ENCODE measurements at places on chromosomes 5 and 9. TPM values are rescaled to one million over a fixed set of nuclear protein-coding genes. Genes with fewer than 3 reads are reported as not detected.

The PCDHA2 gene
- total RNA-seq, result not detected

The EQTN gene
- not detected for total RNA-seq

The IFNA13 gene
- 0.25 TPM for total RNA-seq

The PCDHB16 gene
- 1.5 TPM for total RNA-seq

The OR1B1 gene
- not detected for total RNA-seq

- no peaks in the 10 kb centered on the region for H3K36me3 ChIP-seq
- H3K27me3 ChIP-seq, result no peaks in the 10 kb centered on the region
Measured at GRCh38 chr5:95720094-95720786, 10.9 kb upstream of the RHOBTB3 start.

- H3K27ac ChIP-seq, result no peak overlapping the region
- no peaks in the 10 kb centered on the region for H3K27me3 ChIP-seq
- no peak for DNase-seq
- H3K4me3 ChIP-seq, result no peak overlapping the region
- no peaks in the 10 kb centered on the region for H3K4me1 ChIP-seq
- H3K36me3 ChIP-seq, result no peaks in the 10 kb centered on the region
Measured at GRCh38 chr9:68418259-68418845, 61.9 kb downstream of the PGM5 start.

DNA sequence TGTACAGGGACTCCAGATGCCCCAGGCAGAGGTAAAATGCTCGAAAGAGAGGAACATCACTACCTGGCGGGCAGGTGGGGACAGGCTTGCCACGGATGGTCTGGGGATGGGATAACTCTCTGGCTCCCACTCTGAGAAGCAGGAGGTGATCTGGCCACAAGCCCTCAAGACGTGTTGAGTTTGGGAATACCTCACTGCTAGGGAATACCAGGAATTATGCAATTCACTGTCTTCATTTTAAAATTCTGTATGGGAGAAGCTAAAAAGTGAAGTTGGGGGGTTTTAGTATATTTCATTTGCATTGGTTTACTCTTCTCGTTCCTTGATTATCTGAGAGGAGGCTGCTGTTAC, 510.4 kb downstream of the CCDC171 start:
- H3K27me3 ChIP-seq, result no peaks in the 10 kb centered on the region
- no peak overlapping the region for H3K27ac ChIP-seq
- no peak overlapping the region for H3K4me3 ChIP-seq

DNA sequence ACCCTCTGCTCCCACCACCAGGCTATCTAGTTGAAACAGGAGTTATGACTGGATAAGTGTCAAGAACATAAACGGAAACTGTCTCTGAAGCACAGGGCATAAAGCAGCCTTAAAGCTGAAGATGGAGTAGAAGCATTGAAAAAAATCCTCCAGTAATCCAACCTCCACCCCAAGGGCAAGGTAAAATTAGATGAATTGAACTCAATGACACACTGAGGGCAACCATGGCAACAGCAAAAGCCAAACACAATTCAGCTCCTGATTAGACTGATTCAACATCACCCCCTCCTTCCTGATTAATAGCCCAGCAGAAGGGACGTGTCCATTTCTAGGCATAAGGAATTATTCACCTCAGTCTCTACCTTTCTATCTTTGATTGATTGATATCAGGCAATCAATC, 183.2 kb upstream of the MAP3K1 start:
- H3K27me3 ChIP-seq, result no peaks in the 10 kb centered on the region
- H3K4me3 ChIP-seq, result no peak overlapping the region
- DNase-seq, result no peak
- H3K36me3 ChIP-seq, result no peaks in the 10 kb centered on the region
- no peak overlapping the region for H3K27ac ChIP-seq

- H3K4me1 ChIP-seq, result no peaks in the 10 kb centered on the region
- no peak for DNase-seq
- no peaks in the 10 kb centered on the region for H3K36me3 ChIP-seq
- no peak overlapping the region for H3K27ac ChIP-seq
- H3K4me3 ChIP-seq, result no peak overlapping the region
Measured at GRCh38 chr5:43244823-43245565, 53.0 kb downstream of the NIM1K start.

DNA sequence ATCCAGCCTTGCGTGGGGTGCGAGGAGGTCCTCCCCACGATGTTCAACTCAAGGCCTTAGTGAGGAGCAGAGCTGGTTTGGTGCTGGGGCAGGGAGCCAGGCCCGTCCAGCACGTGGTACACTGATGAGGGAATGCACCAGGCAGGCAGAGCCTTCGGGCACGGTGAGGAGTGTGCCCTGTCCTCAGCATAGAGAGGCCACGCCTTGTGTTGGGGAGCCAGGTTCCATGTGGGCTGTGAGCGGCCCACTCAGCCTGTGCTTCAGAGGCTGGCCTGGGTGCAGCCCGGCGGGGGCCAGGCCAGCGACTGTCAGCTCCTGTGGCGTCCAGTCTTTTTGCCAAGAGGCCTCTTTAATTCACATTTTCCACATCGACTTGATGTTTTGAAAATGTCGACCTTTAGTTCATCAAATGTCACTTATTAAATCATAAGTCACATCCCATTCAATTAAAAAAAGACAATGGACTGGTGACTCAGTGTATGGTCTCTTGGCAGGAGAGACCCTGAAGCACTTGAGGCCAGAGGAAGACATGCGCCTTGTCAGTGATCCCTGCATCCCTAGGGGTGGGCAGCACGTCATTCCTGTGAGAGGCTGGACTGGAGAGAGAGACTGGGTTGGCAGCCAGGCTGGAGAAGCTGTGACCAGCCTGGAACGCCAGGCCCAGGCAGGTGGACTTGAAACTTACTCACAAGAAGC, 21.7 kb downstream of the ERGIC1 start:
- H3K4me3 ChIP-seq, result no peak overlapping the region
- H3K27ac ChIP-seq, result no peak overlapping the region
- H3K4me1 ChIP-seq, result peaks cover 46% of the 10 kb centered on the region

DNA sequence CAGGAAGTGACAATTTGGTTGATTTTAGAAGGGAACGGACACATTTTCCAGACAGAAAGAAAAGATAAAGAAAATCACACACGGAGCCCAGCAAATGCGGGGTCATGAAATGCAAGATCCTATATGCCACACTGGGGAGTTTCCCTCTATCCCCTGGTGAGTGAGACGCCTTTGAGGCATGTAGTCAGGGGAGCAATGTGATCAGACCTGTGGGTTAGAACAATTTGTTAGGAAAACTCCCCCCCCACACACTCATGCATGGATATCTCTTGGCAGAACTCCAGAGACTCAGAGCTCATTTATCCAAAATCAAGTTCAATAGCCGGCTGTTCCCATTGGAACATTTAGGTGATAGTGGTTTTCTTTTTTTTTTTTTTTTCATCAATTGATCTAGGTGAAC, 71.7 kb upstream of the TRIO start:
- H3K4me3 ChIP-seq, result no peak overlapping the region
- no peaks in the 10 kb centered on the region for H3K27me3 ChIP-seq
- DNase-seq, result no peak
- H3K4me1 ChIP-seq, result peaks cover 4% of the 10 kb centered on the region
- no peaks in the 10 kb centered on the region for H3K36me3 ChIP-seq

DNA sequence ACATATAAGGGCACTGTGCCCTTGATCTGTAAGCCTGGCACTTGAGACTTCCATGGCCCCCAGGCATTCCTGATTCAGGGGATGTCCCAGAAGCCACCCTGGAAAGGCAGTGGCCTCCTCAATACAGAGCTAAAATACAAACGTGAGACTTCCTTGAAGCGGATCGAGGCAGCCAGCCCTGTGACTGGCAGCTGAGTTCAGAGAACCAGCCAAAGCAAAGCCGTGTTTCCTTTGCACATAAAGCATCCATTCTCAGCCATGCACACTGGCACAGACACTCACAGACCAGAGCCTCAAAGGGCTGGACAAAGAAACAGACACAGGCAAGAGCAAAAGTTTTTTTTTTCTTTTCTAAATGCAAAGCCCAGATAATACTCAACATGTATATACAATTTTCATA, 18.8 kb upstream of the CPEB4 start:
- peaks cover 50% of the 10 kb centered on the region for H3K4me1 ChIP-seq
- no peak for DNase-seq
- H3K36me3 ChIP-seq, result no peaks in the 10 kb centered on the region
